ENCODE measurements at places on chromosomes 16 and 17.

- no peak for DNase-seq
Measured at GRCh38 chr16:17204206-17204605, 266.6 kb downstream of the XYLT1 start.

DNA sequence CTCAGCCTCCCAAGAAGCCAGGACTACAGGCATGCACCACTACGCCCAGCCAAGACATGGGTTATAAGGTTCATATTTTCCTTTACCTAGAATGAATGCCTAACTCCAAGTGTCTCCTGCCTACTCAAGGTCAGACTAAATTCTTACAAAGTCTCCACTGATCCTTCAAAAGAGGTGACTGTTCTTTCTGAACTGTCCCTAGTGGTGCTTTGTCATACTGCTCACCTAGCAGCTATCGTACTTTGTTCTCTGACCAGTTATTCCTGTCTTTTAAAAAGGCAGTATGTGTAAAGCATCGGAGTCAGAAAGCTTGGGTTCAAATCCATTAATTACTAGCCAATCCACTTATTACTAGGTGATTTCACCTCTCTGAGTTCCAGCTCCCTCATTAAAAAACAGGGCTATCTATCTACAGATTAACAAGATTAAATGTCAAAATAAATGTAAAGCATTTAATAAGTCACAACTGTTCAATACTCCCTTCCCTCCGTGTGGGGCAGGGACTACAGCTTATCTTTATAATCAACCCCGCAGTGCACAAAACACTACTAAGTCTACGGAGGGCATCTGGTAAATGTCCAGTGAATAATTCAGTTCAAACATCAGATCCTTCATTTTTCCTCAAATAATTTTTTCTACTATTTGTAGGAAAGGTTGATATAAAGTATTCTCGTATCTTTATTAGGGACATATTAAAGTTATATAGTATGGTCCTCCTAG lies 20.0 kb upstream of the ITGA2B start:
- DNase-seq = no peak

- no peak for DNase-seq
Measured at GRCh38 chr17:57324060-57324459, 67.7 kb downstream of the MSI2 start.

GRCh38 chr16:1830213-1830612 lies 3.2 kb downstream of the FAHD1 start:
- DNase-seq = no peak

DNA sequence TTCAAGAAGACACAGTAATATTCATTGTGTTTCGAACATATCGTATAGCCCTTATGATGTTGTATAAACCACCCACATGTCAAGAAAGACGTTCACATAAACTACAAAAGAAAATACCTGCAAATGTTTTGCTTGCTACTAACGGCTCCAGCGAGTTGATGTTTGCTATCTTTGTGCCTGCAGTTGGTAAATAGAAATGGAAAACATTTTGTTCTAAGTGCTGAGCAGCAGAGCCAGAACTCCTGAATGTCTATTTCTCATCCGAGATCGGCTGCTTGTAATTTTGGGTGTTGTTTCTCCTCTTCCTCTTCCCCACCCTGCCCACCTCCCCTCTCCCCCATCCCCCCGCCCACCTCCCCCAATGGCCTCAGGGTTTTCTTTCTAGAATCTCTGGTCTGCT lies 5.0 kb downstream of the SYT17 start:
- no peak for DNase-seq

DNA sequence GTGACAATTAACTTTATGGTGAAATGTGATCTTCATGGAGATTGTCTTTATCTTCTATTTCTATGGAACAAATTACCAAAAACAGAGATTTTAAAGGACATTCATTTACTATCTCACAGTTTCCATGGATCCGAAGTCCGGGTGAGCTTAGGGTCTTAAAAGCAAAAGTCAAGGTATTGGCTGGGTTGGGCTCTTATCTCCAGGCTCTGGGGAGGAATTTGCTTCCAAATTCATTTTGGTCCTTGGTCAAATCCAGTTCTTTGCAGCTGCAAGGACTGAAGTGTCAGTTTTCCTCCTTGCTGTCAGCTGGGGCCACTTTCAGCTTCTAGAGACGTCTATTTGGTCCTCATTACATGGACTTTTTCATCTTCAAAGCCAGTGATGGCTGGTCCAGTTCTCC lies 395.8 kb upstream of the MAF start:
- no peak for DNase-seq

- no peak for DNase-seq
Measured at GRCh38 chr16:14310519-14310991, 239.4 kb downstream of the MRTFB start.

- peak; percentile 29 for DNase-seq
Measured at GRCh38 chr17:59342681-59343131, 11.3 kb downstream of the YPEL2 start.

DNA sequence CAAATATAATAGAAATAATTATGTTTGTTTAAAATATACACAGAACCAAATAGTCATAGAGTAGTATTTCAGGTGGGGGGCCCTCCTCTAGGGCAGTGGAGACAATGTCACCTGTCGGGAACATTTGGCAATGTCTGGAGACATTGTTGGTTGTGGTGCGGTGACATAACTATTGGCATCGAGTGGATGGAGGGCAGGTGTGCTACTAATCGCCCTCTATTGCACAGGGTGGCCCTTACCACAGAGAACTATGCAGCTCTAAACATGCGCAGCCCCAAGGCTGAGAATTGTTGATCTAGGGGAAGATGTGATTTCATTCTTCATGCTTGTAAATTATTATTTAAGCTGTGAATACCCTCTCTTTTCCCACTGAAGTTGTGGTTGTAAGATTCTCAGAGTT lies 594.0 kb downstream of the WWOX start:
- no peak for DNase-seq

DNA sequence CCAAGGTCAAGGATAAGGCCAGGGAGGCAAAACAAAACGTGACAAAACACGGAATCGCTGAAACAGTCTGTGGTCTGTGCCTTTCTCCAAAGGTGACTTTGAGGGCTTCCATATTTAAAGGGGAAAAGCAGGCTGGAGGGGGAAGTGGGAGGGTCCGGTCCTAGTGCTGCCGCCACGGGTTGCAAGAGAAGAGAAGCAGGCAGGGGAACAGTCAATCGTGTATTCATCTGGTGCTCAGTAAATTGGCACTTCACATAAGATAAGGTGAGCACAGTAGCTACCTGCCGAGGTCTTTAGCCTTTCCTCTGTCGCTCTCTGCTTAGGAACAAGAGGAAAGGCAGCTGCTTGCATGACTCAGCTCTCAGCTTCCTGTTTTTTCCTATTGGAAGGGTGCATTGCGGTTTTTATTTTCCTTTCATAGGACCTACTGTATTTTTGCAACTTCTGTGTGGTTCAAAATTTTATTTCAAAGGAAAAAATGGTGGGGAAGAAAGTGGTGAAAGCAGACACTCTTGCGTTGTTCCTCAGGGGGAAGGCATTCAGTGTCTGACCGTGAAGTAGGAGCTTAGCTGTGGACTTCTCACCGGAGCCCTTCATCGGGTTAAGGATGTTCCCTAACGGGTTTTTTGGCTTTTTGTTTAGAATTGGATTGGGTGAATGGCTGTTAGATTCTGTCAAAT lies 7.1 kb upstream of the LGALS3BP start:
- no peak for DNase-seq

GRCh38 chr17:60305141-60305540 lies 86.8 kb downstream of the USP32 start:
- DNase-seq = peak; percentile 18

GRCh38 chr17:29627951-29628350 lies 5.2 kb upstream of the CORO6 start:
- DNase-seq = no peak

DNA sequence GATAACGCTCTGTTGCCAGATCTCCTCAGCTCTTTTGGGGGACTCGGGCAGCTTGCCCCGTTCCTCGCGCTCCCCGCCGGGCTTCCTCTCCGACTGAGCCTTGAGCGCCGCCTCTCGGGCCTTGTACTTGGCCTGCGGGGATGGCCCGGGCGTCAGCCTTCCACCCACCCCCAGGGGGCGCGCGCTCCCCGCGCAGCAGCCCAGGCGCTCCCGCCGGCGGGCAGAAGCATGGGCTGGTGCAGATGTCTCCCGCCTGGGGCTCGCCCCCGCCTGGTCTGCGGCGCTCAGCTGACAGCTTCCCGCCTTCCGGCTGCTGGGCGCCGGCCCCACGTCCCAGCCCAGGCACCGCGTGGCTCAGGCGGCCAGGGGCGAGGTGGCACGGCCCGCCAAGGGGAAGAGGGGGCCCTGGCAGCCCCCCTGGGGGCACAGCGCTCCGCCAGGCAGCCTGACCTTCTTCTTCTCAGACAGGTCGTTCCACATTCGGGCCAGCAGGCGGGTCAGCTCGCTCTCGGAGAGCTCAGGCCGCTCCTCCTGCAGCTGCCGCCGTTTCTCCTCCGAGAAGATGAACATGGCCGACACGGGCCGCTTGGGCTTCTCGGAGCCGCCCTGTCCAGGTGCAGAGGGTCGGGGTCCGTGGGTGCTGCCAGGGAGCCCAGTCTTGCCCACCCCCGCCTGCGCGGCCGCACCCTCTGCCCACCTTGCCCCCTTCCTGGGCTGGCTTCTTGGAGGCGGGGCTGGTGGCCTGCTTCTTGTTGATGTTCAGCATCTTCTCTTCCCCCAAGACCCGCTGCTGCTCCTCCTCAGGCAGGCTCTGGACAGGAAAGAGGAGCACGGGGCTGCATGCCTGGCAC lies 8.9 kb downstream of the UBTF start:
- peak; percentile 94 for DNase-seq

- DNase-seq = no peak
Measured at GRCh38 chr16:87929986-87930385, 6.3 kb downstream of the CA5A start.

DNA sequence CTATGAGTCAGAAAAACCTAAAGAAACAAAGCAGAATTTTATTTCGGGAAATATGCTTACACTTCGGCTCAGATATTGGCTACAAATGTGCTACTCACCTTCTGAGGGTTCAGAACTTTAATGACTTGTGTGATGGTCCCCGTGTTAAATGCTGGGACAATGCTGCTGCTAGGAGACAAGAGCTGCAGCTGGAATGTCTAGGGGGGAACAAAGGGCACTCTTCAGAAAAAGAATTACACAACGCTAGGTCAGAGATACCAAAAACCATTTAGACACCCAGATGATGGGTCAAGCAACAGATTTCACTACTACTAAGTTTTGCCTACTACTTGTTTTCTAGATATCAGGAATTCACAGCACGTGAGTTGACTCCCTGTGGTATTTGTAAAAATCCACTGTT lies 10.0 kb upstream of the PHLPP2 start:
- no peak for DNase-seq

GRCh38 chr17:1029196-1029921 lies 32.4 kb downstream of the TIMM22 start:
- DNase-seq = no peak

DNA sequence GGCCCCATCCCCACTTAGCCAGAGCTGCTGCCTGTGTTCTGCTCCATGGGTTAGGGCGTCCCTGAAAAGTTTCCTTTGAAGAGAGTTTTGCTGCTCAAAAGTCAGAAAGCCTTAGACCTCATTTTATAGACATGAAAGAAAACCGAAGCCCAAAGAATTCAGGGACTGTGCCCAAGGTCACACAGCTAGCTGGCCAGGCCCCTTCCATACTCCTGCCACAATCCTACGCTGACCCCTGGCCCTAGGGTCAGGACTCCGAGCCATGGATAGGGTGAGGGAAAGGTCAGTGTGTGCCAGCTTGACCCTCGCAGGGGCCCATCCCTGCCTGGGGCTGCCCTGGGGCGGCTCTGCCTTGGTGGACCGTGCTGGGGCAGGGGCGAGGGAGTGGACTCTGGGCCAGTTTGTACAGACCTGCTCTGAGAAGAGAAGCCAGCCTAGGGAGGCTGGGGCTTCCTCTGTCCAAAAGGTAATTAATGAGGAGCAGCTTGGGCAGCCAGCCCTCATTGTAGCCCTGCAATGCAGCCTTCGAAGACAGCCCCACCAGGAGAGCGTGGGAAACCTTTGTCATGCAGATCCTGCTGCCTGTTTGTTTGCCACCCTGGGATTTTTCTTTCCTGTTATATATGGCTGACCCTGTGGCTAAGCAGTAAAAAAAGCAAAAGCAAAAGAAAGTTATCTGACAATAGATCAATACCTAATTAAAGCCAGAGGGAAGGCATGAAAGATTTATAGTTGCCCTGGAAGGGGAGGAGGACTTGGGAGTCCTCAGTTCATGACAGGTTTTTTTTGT lies 37.4 kb downstream of the RHBDL3 start:
- no peak for DNase-seq

DNA sequence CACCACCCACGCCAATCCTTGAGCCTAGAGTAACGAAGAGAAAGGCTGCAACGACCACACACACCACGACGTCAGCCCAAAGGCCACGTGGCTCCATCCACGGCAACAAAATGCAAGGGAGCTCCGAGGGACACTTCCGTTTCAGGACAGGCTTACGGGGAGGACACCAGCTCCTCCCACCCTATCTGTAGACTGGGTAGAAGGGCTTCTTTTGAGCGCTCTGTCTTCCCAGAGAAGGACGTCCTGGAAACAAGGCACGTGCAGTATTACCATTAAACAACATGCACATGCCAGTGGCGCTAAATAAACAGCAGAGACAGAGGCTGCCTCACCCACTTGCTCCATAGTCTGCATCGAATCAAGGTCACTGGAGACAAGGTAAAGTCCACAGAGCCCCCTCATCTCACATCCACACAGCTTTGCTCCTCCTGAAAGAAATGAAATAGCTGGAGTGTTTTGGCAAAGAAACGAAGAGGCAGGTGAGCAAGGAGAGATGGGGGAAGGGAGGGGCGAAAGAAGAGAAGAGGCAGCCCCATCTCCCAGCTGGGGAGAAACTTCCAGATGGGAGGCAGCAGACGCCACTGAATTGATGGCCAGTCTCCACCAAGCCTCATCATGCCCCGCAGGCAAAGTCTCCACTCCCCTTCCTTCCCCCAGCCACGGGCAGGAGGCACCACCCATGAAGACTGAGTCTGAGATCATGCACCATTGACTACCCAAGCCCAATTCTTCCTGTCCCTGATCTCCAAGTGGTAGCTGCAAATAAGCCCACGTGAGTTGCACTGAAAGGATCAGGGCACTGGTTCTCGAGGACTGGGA lies 24.0 kb downstream of the ZFHX3 start:
- DNase-seq = no peak

DNA sequence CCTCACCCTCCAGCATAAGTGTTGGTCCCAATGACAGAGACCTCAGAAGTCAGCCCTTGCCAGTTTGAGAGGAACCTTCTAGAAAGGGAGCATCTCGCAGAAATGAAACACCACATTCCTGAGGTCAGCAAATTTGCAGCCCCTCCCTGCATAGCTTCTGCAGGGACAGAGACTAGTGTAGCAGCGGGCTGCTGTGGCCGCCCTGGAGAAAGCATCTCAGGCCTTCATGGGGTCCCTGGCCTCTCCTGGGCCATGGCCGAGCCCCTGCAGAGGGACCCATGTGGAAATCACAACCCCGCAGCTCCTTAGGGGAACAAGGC lies 11.4 kb downstream of the HS3ST6 start:
- DNase-seq = no peak

- DNase-seq = no peak
Measured at GRCh38 chr16:12573300-12573699, 230.4 kb downstream of the CPPED1 start.

DNA sequence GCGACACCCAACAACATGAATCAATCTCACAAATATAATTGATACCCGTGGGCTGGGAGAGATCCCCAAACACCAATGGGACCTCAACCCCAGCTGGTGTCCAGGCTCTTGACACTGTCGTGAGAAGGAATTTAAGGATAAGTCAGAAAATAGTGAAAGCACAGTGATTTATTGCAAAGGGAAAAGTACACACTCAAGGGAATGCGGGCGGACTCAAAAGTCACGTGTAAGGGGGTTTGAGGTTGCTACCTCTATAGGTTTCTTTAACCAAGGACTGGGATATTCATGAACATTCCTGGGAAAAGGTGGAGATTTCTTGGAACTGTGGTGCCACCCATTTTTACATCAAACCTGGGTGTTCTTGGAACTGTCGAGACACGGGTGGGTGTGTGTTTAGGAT lies 6.3 kb upstream of the ZDHHC7 start:
- no peak for DNase-seq

GRCh38 chr16:80015566-80015965 lies 415.0 kb upstream of the MAF start:
- no peak for DNase-seq
